ENCODE measurements at places on chromosomes 12 and 14.
A peak's percentile ranks its signal among the peaks of the same experiment; 100 is the strongest.

DNA sequence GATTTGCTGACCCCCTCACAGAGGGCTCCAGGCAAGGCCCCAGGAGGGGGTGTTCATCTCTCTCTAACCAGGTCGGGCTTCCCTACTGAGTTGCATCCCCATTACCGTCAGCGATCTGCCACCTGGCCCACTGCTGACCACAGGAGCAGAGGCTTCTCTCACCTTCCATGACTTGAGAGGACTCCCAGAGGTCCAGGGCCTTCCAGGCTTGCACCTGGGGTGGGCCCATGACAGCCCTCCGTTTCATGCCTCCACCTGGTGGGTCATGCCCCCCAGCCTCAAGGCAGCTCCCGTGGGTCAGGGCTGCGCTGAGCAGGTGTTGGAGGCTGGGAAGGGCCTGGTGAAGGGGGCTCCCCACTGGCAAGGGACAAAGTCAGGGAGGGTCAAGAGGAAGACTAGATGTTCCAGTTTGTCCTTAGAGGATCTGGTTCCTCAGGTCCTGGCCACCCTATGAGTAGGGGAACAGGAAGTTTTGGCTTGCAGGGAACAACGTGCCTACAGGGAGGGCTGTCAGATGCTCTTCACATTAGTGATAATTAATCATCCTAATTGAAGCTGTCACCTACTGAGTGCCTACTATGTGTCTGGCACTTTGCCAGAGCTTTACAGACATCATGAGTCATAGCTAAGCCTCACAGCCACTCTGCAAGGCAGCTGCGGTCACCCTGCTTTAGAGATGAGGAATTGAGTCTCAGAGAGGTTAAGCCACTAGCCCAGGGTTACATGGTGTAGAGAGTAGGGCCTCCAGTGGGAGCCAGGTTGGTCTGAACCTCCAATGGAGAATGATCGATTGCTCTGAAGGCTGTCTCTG, 13.8 kb downstream of the NFKBIA start:
- peak; percentile 67 for ATAC-seq

DNA sequence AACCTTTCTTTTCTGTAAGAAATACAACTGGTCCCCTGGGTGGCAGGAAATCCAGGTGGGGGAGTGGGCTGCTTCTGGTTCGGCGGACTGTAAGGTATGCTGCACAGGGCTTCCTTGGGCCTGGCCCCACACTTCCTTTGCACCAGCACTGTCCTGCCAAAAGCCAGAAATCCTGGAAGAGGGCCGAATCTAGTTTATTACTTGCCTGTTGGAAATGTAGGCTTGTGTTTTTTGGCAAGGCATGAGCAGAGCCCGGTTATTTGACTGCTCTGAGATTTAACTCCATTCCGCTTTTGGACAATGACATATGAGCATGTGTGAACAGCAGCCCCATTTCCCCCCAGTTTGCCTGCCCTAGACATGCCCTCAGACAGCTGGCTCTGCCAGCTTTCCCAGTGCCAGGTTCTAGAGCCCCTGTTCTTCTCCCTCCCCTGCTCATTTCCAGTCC, 86.6 kb downstream of the BORCS5 start:
- no peak for ATAC-seq

- ATAC-seq = no peak
Observed at GRCh38 chr12:82694276-82694675, 7.6 kb downstream of the TMTC2 start.

DNA sequence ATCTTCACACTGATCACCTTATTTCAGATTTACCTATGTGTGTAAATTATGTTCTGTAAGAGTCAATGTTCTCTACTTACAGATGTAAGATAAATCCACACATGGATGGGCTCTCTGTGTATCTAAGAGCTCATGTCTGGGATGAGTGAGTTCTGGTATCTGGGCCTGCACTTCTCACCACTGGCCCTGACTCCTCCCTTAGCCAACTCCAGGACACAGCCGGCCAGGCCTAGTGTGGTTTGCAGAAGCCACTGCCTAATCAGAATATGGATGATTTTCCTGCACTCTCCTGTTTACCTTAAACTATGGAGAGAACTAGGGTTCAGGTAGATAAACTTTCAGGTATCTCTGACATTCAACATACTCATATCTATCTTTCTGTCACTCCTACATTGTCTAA, 1284.8 kb downstream of the TMEM121 start:
- ATAC-seq = no peak

- ATAC-seq = no peak
Observed at GRCh38 chr14:21163871-21164291, 8.0 kb upstream of the OR5AU1 start.

Measured in stimulated activated memory B cell treated with anti-CD40 and anti-IgM and Interleukin-4, amounts not matched to agents 10 μg/mL and 1 μg/mL and 100 μg/mL, for 72 hours (primary cell).